Femur (tissue), 1 donor: ENCODE measurements at places on chromosomes 12 and 14.

GRCh38 chr14:54881761-54882401, 20.7 kb downstream of the GCH1 start:
- peak; percentile 24 for DNase-seq

GRCh38 chr12:123398177-123398549, 14.2 kb downstream of the KMT5A start:
- no peak for DNase-seq

GRCh38 chr12:109763201-109763841, 49.7 kb downstream of the FAM222A start:
- DNase-seq: peak; percentile 11

DNA sequence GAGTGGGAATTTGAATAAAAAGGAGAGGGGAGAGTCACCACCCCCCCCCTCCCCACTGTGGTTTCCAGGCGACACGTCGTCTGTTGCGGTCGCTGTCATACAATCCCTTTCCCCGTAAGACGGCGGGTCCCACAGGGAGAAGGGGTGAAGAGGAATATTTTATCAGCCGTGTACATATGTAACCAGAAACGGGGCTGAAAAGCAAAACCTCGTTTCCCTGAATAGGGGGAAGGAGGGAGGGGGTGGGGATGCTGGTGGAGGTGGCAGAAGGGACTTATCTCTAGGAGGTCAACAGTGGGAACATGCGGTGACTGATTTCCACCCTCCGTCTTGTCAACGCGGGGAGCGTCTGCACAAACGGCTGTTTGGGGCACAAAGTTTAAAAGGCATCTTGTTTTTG, 171.4 kb downstream of the RBM19 start:
- DNase-seq: no peak

DNA sequence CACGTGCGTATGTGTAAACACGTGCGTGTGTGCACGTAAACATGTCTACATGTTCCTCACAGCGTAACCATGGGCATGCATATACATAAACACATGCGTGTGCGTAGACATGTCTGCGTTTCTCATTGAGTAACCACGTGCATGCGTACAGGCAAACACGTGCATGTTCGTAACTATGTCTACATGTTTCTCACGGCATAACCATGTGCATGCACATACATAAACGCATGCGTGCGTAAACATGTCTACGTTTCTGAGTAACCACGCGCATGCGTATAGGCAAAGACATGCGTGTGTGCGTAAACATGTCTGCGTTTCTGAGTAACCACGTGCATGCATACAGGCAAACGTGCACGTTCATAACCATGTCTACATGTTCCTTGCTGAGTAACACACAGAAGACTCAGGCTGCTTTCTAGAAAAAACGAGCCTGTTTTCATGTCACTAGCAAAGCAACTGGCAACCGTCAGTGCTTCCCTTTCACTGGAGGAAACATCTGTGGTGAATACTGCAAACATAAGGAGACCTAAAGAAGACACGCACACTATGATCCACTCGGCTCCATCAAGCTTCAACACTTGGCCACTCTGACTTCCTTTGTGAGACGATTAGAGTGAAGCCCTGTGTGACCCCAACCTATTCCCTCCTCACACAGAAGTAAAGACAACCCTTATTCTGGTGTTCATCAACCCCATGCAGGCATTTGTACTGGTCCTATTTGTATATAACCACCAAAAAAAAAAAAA, 28.8 kb downstream of the POLE start:
- DNase-seq: no peak

GRCh38 chr14:63483315-63483714, 59.9 kb downstream of the PPP2R5E start:
- DNase-seq: no peak

- no peak for DNase-seq
These were observed 75.2 kb upstream of the PLEKHG3 start for GRCh38 chr14:64628940-64629408.

DNA sequence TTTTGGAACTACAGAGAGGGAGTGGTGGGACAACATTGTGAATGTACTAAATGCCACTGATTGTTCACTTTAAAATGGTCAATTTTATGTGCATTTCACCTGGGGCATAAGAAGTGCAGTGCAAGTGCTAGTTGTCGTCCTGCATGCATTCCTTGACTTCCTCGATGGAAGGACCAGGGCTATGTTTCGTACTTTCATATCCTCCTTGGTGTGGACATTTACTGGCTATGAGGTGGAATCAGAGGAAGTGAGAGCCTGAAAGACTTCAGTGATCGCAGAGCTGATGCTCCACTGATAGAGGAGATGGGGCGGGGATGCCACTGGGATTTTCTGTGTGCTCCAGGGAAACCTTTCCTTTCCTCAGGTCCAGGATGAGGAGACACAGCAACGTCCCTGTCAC, 54.1 kb upstream of the DDX11 start:
- no peak for DNase-seq

DNA sequence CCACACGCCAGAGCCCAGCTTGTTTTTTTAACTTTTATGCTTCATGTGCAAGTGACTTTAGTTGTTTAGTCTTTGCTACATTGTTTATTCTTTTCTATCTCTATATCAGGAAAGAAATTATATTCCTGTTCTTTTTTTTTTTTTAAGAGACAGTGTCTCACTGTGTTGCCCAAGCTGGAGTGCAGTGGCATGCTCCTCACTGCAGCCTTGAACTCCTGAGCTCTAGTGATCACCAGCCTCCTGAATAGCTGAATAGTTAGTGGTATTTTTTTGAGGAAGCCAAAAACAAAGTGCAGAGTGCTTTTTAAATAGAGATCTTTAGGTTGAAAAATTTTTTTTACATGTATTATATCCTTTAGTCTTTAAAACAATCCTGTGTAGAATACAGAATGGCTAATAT, 58.2 kb downstream of the ETNK1 start:
- no peak for DNase-seq

GRCh38 chr12:52494518-52494917, 1.5 kb upstream of the KRT6A start:
- no peak for DNase-seq

DNA sequence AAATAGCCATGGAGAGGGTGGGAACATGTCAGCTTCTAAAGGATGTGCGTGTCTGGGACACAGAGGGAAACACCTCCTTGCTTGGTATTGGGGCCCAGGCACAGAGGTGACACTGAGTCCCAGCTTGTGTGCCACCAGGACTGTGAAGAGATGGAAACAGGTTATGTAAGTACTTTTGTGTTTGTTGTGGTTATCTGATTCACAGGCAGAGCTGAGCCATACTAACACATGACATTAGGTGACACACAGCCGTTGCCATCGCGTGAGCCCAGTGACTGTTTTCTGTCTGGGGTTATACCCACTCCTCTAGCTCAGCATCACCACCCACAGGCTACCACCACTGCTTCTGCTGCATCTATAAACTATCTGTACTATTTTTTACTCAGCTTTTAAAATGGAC, 12.1 kb upstream of the FLVCR2 start:
- no peak for DNase-seq

GRCh38 chr12:132453361-132454192, 36.4 kb upstream of the FBRSL1 start:
- DNase-seq: no peak

GRCh38 chr12:98053202-98053601, 462.2 kb upstream of the TMPO start:
- no peak for DNase-seq

GRCh38 chr14:40447017-40447416, 1014.8 kb upstream of the FBXO33 start:
- DNase-seq: no peak

DNA sequence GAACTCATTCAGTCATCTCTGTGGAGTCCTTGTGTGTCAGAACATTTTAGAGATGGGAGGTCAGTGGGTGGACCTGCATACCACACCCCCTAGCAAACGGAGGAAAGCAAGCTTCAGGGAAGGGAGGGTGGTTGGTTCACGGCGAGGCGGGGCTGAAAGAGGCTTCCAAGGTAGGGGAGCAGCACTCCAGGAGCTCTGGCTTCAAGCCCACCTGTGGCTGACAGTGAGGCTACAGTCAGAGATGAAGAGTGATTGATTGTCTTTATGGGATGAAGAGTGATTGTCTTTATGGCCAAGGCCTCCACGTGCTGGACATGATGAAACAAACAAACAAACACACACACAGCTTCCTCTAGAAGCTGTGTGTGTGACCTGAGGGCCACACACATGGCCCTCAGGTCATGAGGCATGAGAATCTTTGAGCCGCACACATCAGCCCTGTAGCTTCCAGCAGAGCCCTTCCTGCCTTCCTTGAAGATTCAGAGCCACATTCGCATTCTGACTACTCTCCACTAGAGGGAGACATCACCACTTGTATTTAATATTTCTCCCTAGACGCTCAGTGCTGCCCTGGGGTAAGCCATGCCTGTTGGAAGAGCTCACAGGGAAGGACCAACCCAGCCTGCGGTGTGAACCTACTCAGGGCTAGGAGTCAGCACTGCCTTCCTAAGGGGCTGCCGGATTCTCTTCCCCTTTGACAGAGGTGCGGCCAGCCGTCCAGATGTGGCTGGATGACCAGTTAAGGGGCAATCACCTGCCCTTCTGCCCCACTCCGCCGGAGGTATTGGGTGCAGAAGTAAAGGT, 54.4 kb upstream of the KCNA1 start:
- DNase-seq: peak; percentile 68

- peak; percentile 74 for DNase-seq
These were observed 60.1 kb upstream of the RIMBP2 start for GRCh38 chr12:130775953-130776856.

GRCh38 chr14:23865502-23865901, 88.1 kb upstream of the DHRS4 start:
- DNase-seq: no peak

DNA sequence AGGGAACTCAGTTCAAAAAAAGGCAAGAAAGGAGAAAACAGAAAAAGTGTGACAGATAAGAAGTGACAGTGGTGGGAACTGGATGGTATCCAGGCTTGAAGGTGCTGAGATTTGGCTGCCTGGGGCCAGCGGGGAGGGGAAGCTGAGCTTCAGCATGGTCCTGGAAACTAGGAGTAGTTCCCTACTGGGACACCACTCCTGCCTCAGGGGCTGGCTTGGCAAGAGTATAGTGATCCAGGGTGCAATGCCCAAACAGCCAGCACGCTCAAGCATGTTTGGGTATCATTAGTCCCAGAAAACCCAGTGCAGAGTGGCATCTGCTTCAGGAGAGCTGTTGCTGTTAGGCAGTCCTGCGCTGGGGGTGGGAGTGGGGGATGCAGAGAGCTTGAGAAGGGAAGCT, 49.5 kb upstream of the KTN1 start:
- no peak for DNase-seq

GRCh38 chr12:12723681-12724420, 6.7 kb downstream of the CDKN1B start:
- peak; percentile 63 for DNase-seq

GRCh38 chr14:58662759-58663158, 25.0 kb downstream of the DACT1 start:
- DNase-seq: no peak

GRCh38 chr12:106736051-106736957, 38.2 kb upstream of the RIC8B start:
- no peak for DNase-seq

DNA sequence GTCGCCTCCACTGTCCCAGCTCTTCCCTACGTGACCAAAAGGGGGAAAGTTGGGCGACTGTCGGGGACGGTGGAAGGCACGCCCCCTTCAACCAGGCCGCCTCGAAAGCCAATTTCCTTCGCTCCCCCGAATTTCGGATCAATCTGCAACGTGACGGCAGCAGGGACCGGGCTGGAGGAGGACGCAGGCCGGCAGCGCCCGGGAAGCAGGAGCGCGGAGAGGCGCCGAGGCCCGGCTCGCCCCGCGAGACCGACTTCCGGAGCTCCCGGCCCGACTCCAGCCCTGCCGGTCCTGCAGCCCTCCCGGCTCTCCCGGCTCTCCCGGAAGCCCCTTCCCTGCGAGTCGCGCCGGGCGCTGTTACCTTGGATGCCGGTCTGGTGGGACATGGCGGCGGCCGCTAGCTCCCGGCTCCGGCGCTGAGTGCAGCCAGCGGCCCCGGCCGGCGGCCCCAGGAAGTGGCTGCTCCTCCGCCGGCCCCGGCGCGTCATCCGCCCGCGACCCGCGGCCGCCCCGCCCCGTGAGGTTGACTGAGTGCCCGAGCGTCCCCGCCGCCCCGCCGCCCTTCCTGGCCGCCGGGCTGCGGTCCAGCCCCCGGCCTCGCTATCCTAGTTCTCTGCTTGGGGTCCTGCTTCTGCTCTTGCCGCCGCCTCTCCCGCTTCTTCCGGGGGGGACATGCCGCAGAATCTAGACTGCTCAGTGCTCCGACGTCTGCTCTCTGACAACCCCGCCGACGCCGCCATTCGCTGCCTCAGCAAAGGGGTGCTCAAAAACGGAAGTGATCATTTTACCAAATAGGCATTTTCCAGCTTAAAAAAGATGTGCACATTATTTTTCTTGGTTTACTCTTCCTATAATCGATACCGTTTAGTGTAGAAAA, at the start of gene TWF1:
Gene TWF1 (minus strand): TSS at position 458 of the 877 bp plus-strand sequence. CDS start 72 bp downstream, at position 386.
- peak; percentile 94 for DNase-seq

DNA sequence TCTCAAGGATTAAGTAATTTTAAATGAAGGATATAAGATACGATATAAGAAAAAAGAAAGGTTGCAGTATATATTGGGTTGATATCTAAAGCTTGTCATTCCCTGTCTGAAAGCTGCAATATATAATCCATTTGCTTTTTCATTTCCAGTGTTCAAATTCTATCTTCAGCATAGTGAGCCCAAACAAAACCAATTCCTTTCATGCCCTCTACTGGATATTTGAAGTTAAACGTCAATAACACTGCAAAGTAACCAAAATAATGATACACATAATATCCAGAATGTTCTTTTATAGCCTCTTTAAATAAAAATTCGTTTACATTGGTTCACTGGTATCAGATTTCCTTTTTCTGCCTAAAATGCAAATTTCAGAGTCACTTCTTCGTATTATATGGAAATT, 64.5 kb upstream of the DAAM1 start:
- DNase-seq: no peak

GRCh38 chr14:49863487-49864281, 11.1 kb upstream of the NEMF start:
- no peak for DNase-seq

GRCh38 chr12:132602572-132603239, 7.7 kb downstream of the LRCOL1 start:
- peak; percentile 74 for DNase-seq

- DNase-seq: no peak
These were observed 18.5 kb downstream of the ATL1 start for GRCh38 chr14:50578433-50578832.

- no peak for DNase-seq
These were observed 271.6 kb upstream of the CRY1 start for GRCh38 chr12:107364875-107365518.

GRCh38 chr12:120015313-120015712, 26.3 kb downstream of the BICDL1 start:
- no peak for DNase-seq

- no peak for DNase-seq
These were observed 1541.7 kb upstream of the FLRT2 start for GRCh38 chr14:83988275-83988674.
